NCI-H146 (cell line): ENCODE measurements at places on chromosomes 12 and 14.
A peak's percentile ranks its signal among the peaks of the same experiment; 100 is the strongest.

GRCh38 chr12:20127413-20127812 is 240.9 kb upstream of the PDE3A start:
- no peak for DNase-seq

DNA sequence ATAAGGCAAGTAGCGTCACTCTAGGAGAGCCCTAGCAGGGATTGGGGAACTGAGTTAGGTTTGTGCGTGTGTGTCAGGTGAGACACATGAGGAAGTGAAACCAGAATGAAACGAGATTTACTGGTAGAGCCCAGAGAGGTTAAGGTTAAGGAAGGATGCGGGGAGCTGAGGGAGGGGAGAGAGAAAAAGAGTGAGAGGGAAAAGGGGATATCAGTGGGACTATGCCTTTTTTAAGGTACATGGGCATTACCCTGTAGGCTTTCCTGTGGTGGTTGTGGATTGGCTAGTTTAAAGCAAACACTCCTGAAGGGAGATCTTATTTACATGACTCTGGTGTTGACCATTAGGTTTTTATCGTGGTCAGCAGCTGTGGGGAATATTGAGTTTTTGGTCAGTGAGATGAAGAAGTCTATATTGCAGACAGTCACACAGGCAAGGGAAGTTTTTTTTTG is 13.9 kb downstream of the ZDHHC17 start:
- no peak for DNase-seq

DNA sequence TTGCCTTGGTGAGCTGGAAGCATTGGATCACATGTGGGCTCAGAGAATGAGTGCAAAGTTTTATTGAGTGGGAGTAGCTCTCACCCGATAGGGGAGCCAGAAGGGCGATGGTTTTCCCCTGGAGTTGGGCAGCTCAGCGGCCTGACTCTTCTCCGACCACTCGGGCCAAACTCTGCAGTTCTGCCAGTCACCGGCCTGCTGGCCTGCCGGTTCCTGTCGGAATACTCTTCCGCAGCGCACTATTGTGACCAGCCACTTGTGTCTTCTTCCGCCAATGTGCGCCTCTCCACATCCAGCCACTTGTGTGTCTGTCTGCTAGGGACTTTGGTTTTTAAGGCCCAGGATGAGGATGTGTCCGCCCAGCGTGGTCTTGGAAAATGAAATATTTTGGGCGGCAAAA is 43.5 kb upstream of the PRKD1 start:
- DNase-seq: no peak

GRCh38 chr12:6783828-6784227 is 5.5 kb upstream of the CD4 start:
- no peak for DNase-seq

DNA sequence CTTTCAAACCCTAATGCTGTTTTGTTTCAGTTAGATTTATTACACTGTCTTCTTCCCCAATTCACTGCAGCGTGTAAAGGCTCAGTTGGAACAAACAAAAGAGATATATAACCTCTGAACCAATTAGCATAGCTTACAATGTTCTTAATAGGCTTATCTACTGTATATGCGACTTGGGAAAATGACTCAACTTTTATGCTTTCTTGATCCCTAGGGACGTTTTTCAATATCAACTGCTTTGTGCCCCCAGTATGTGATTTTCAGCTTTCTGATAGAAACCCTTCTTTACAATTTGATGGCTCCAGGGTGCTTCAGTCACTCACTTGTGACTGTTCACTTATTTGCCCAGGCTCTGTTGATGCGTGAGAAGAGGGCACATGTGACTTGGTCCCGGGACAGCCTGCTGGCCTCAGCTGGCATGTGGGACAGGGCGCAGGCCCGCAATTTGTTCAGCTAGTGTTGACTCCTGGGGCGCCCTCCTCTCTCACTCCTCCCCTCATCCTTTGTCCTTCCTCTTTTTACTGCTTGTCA is 107.1 kb downstream of the TMTC2 start:
- no peak for DNase-seq

- no peak for DNase-seq
These were observed 32.3 kb upstream of the INF2 start for GRCh38 chr14:104657101-104657524.

- DNase-seq: no peak
These were observed 46.1 kb upstream of the SYT1 start for GRCh38 chr12:78818487-78818886.

DNA sequence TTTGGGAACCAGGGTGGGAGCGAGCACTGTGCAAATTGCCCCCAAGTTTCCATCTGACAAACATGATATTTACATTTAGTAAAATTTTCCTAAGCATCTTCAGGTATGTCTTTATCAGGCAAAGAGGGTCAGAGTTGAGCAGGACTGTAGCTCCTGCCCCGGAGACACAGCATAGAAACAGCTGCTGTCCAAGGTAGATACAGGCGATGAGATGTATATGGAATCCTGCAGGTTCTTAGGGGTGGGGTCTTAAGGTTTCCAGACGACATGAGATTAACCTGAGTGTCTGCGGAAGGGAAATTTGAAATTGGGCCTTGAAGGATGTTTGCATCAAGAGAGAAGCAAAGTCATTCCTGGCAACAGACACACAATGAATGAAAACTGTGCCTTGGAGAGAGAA is 998.8 kb downstream of the AACS start:
- DNase-seq: no peak

- peak; percentile 12 for DNase-seq
These were observed 390.2 kb downstream of the LRIG3 start for GRCh38 chr12:58529897-58530741.

- DNase-seq: no peak
These were observed 101.1 kb downstream of the CRACR2A start for GRCh38 chr12:3651585-3652424.

DNA sequence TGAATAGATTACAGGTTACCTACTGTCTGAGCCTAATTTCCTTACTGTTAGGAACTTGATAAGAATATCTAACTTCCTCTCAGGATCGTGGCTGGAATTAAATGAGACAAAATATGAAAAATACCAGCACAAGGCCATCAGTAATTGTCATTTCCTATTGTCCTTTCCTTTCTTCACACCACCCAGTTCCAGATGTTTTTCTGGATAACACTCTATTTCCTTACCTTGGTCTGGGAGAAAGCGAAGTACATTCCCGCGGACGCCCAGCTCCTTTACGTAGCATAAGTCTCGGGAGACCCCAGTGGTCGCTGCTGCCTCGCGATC is 376 bp downstream of the GDF3 start:
- no peak for DNase-seq

DNA sequence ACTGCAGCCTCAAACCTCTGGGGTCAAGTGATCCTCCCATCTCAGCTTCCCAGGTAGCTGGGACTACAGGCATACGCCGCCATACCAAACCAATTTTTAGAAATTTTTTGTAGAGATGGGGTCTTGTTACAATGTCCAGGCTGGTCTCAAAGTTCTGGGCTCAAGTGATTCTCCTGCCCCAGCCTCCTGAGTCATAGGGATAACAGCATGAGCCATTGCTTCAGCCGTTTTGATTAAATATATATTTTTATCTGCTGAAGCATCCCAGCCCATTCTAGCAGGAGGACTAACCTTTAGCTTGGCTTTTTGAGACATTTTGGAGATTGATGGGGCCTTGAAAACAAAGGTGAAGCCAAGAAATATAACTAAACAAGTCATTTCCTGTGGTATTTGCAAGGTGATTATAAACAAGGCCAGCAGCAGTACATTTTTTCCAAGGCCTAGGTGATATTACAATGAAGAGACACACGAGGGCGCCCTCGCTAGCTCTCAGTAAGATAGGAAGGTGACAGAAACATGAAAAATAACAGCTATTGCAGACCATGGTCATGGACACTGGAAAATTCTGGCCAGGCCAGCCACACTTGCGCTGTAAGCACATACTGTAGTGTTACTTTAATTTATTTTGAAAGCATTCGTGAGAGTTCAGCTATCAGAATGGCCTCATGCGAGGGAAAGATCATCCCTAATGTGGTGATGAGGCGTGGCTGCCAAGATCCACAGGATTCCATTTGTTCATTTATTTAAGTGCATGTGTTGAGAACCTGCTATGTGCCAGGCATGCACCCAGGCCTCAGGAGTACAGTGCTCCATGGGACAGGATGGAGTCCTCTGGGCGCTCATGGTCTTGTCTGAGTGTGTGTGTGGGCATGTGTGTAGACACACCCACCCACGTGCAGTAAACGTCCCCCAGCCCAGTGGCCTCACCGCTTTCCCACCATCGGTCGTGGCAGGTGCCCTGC is 63.5 kb downstream of the DGLUCY start:
- DNase-seq: peak; percentile 66

- no peak for DNase-seq
These were observed 115.0 kb downstream of the RTN1 start for GRCh38 chr14:59755409-59756135.

DNA sequence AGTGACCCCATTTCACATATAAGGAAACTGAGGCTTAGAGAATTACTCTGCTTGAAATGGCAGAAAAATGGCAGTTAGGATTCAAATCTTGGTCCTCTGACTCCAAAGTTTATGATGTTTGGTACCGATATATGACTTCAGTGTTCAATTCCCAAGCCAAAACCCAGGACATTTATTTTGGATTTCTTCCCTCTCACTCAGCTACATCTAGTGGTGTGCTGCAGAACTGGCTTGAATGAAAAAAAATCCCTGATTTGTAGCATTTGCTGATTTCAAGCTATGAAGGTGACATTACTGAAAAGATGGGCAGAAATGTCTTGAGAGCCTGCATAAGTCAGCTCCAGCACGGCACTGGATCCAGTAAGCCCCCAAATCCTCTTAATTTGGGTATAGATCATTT is 106.4 kb downstream of the EFCAB11 start:
- DNase-seq: no peak

- peak; percentile 76 for DNase-seq
These were observed at the start of gene CDKL1 for GRCh38 chr14:50396631-50397389. Gene CDKL1, minus strand, starts transcription at chr14:50396881. Its CDS starts 1,013 bp downstream, at chr14:50395868.

DNA sequence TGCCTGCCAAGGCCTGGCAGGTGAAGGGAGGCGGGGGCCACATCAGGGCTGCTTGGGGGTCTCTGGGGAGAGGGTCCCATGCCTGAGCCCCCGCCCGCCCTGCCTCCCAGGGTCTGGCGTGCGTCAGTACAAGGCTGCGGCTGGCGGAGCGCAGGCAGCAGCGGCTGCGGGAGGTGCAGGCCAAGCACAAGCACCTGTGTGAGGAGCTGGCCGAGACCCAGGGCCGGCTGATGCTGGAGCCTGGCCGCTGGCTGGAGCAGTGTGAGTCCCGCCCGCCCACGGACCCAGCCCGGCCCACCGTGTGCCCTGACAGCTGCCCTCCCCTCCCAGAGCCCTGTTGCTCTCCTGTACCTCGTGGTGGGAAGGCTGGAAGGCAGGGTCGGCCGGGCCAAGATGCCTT is 40.7 kb downstream of the KIF26A start:
- no peak for DNase-seq
